Psoas muscle (tissue), 8 donors: ENCODE measurements at places on chromosomes 1 and 21. TPM values are rescaled to one million over a fixed set of nuclear protein-coding genes. Genes with fewer than 3 reads are reported as not detected.

GRCh38 chr1:55575571-55576279 is 360.6 kb upstream of the USP24 start:
- H3K4me1 ChIP-seq: no peaks in the 10 kb centered on the region
- no peaks in the 10 kb centered on the region for H3K27me3 ChIP-seq
- no peak overlapping the region for H3K4me3 ChIP-seq

- no peak overlapping the region for H3K4me3 ChIP-seq
- H3K27me3 ChIP-seq: no peaks in the 10 kb centered on the region
- H3K27ac ChIP-seq: no peak overlapping the region
- DNase-seq: no peak
- H3K4me1 ChIP-seq: peaks cover 10% of the 10 kb centered on the region
Measured at GRCh38 chr1:77534456-77534855, 148.0 kb downstream of the ZZZ3 start.

DNA sequence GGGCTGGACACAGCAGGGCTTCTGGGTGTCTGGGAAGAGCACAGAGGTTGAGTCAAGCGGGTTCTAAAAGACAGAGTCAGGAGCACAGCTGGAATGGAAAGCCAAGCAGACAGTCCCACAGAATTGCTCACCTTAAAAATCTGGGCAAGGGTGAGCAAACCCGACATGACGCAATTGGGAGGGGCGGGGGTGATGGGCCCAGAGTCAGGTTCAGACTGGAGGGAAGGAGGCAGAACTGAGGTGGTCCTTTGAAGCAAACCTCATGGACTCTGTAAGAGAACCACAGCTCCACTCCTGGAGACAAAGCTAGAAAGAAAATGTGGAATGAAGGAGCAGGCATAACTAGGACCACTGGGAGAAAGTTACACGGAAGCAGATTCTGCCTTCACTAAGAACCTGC is 49.0 kb downstream of the FAM78B start:
- H3K27ac ChIP-seq: no peak overlapping the region
- H3K4me1 ChIP-seq: no peaks in the 10 kb centered on the region
- no peak overlapping the region for H3K4me3 ChIP-seq
- no peaks in the 10 kb centered on the region for H3K27me3 ChIP-seq

GRCh38 chr1:53715478-53715877 is 23.5 kb downstream of the GLIS1 start:
- no peak overlapping the region for H3K27ac ChIP-seq
- peaks cover 13% of the 10 kb centered on the region for H3K27me3 ChIP-seq
- no peak overlapping the region for H3K4me3 ChIP-seq
- no peak for DNase-seq

DNA sequence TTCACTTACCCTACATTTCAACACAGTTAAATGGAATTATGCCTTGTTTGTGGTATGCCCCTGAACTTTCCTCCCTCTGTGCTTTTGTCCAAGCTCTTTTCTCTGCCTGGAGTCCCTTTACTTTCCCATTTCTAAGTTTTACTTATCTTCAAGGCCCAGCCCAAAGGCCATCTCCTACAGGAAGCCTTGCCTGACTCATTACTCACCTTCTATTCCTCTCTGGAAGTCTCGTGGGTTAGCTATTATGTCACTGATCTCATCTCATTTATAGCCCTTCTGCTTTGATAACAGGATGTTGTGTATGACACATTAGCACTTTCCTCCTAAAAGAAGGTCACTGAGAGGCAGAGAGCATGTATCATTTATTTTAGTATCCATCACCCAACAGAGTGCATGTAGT is 78.8 kb upstream of the CD1D start:
- no peak overlapping the region for H3K27ac ChIP-seq
- H3K36me3 ChIP-seq: no peaks in the 10 kb centered on the region
- no peak overlapping the region for H3K4me3 ChIP-seq
- no peaks in the 10 kb centered on the region for H3K27me3 ChIP-seq
- no peak for DNase-seq
- H3K4me1 ChIP-seq: no peaks in the 10 kb centered on the region

DNA sequence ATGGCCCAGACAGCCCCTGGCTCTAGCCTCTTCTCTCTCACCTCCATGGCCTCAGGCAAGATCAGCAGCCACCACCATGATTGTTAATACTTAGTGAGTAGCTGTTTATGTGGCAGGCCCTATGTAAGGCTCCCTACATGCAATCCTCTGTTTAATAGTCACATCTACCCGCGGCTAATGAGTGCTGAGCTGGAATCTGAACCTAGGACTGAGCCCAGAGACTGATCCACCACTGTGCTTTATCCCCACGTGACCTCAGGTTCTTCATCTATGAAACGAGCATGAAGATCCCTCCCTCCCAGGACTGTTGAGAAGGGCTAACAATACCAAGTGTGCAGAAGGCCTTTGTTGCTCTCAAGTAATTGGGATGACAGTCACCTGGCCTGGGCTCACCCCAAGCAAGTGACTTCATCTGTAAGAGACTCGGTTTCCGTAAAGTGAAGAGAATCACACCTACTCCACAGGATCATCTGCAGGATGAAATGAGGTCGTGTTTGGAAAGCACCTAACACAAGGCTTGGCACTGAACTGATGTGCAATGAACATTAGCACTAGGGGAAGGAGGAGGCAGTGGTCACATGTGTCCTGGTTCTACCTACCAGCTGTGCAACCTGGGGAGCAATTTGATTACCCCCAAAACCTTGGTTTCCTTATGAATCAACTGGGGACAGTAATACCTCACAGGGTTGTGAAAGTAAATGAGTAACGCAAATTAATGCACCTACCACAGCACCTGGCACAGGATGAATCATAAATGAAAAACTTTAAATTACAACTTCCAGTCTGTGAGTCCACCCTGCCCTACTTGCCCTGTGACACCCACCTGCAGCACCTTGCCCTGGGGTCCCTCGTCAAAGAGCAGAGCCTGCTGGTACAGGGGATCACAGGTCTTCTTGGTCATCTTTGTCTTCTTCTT is 37.2 kb downstream of the RIMS3 start:
- no peaks in the 10 kb centered on the region for H3K27me3 ChIP-seq
- DNase-seq: no peak
- H3K4me3 ChIP-seq: no peak overlapping the region
- no peaks in the 10 kb centered on the region for H3K36me3 ChIP-seq

GRCh38 chr1:14876747-14877146 is 276.8 kb upstream of the TMEM51 start:
- no peaks in the 10 kb centered on the region for H3K36me3 ChIP-seq
- no peak overlapping the region for H3K27ac ChIP-seq
- no peaks in the 10 kb centered on the region for H3K4me1 ChIP-seq
- no peak overlapping the region for H3K4me3 ChIP-seq

DNA sequence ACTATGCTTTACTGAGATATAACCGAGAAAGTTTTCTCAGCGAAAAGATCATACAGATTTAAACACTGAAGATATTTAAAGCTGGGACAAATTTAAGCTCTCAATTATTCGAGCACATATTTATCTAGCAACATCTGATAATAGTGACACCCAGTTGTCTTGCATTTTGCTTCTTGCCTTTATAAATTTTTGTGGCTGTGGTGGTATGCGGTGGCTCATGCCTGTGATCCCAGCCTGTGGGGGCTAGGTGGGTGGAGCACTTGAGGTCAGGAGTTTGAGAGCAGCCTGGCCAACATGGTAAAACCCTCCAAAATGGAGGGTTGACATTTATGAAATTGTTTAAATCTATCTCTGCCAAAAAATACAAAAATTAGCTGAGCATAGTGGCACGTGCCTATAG is 312.2 kb downstream of the SPATA17 start:
- H3K36me3 ChIP-seq: no peaks in the 10 kb centered on the region
- no peak overlapping the region for H3K4me3 ChIP-seq
- H3K27me3 ChIP-seq: no peaks in the 10 kb centered on the region
- H3K27ac ChIP-seq: no peak overlapping the region
- H3K4me1 ChIP-seq: no peaks in the 10 kb centered on the region

DNA sequence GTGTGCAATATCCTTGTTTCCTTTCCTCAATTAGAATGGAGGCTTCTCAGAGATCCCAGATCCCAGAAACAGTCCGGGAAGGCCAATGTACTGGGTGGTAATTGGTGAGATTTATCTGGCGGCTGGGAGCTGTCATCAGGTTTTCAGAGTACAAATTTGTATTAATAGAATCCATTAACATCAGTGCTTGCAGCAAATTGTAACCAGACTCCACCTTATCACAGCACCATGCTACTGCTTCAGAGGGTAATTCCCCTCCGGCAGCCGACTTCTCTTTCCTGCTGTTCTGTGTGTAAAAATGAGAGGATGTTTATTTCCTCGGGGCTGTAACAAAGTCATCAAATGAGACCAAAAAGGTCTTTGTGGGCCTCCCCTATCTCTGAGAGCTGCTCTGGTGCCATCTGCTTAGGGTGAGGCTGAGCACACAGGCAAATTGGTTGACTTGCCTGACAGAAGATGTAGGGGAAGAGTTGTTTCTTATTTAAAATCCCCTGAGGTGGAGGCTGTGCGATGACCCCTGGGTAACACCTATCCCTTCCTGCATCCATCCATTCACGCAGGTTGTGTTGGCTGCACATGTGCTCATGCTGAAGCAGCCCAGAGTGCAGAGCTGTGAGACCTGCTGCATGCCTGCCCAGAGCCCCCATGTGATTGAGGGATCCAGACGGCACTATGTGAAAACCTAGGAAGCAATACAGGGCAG is 19.2 kb downstream of the NFASC start:
- H3K4me3 ChIP-seq: no peak overlapping the region
- no peak overlapping the region for H3K27ac ChIP-seq
- no peaks in the 10 kb centered on the region for H3K36me3 ChIP-seq
- no peaks in the 10 kb centered on the region for H3K27me3 ChIP-seq
- no peaks in the 10 kb centered on the region for H3K4me1 ChIP-seq

DNA sequence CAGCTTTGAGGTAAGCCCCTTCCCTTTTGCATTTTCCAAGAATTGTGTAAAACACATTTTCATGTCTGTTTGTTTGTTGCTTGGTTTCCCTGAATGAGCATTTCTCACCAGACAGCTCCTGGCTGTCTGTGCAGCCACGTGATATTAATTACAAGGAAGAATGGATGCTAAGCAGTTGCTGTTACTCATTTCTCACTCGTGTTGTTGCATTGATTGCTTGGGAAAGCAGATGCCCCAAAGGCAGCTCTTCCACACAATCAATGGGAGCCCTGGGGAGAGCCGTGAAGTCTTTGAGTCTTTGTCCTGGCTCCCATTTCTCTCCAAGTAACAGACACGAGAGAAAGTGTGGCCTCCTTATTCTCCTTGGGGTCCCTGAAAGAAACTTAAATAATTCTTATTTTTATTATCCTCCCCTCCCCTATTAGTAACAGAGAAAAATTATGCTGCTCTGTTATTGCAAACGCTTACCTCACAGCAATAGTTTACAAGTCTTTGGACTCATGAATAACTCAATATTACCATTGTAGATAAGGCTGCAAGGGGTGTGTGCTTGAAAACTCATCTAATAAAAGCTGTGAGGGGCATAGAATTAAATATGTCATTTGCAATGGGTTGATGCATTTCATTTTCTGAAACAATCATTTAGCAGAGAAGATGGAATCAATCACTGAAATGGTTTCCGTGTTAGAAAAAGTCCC is 127.7 kb upstream of the CAMK1G start:
- no peak overlapping the region for H3K27ac ChIP-seq
- no peaks in the 10 kb centered on the region for H3K27me3 ChIP-seq
- H3K4me3 ChIP-seq: no peak overlapping the region
- DNase-seq: no peak

DNA sequence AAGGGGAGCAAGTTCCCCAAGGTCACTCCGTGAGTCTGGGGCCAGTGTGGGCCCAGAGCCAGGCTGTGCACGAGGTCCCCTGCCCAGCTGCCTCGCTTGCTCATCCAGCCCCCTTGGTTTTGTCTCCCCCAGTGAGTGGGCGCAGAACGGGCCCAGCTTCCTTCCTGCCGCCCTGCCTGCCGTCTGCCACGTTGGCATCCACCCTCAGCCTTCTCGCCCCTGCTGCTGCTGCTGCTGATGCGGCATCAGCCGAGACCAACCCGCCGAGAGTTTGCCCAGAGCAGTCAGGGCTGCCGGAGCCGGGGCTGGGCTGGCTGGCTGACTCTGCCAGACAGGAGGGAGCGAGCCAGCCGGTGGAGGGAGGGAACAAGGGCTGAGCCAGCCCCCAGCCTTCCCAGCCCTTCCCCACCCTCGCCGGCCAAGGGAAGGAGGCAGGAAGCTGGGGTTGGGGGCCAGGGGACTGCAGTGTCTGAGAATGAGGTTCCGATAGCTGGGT is 31.4 kb upstream of the WASF2 start:
- no peak overlapping the region for H3K4me3 ChIP-seq
- H3K27ac ChIP-seq: peak overlapping the region; percentile 53
- H3K4me1 ChIP-seq: peaks cover 81% of the 10 kb centered on the region
- H3K36me3 ChIP-seq: no peaks in the 10 kb centered on the region

DNA sequence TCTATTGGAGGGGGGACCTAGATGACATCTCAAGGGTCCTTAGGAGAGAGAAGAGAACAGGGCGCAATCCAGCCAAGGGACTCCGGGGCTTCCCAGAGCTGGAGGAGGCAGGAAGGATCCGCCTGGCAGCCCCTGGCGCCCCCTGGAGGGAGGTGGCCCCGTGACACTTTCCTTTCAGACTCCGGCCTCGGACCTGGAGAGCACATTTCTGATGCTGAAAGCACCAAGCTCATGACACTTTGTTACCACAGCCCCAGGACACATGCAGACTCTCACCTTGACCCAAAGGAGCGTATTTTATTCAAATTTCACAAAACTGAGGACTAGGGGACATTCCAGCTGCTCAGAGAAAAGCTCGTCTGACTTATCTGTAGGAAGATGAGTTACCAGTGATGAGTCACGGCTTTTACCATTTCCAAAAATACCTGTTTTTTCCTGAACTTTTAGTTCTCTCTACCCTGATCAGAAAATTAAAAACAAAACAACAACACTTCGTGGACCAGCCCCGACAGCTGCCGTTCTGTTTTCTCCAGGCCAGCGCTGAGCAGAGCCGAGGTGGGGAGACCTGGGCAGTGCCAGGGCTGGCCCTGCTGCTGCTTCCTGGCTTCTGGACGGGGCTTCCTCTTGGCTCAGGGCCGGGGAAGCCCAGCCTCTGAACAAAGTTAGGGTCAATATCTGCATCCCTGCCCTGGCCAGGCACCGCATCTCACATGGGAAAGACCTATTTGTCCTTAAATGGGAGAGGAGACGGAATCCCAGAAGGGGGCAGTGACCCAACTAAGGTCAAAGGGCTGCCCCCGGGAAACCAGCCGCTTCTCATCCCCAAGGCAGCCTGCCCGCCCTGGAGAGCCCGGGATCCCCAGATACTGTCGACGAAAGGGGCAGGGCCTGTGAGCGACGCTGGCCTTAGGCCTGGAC is 21.6 kb upstream of the POFUT2 start:
- peak; percentile 78 for DNase-seq
- peaks cover 57% of the 10 kb centered on the region for H3K27me3 ChIP-seq
- H3K4me3 ChIP-seq: no peak overlapping the region

- no peaks in the 10 kb centered on the region for H3K27me3 ChIP-seq
- DNase-seq: no peak
- H3K4me1 ChIP-seq: no peaks in the 10 kb centered on the region
- H3K36me3 ChIP-seq: no peaks in the 10 kb centered on the region
Measured at GRCh38 chr1:147821883-147822282, 61.5 kb upstream of the GJA5 start.

GRCh38 chr1:59367301-59368007 is 70.6 kb downstream of the FGGY start:
- H3K27ac ChIP-seq: peak overlapping the region; percentile 69
- H3K27me3 ChIP-seq: no peaks in the 10 kb centered on the region
- peak; percentile 65 for DNase-seq
- peaks cover 19% of the 10 kb centered on the region for H3K4me1 ChIP-seq

The VANGL2 gene
- 0.63 TPM for total RNA-seq

The ANKRD65 gene
- total RNA-seq: 2.4 TPM

The TADA1 gene
- 8.5 TPM for total RNA-seq

The KRTAP13-2 gene
- not detected for total RNA-seq

The NUDT4B gene
- 0.84 TPM for total RNA-seq
